Fibroblast of villous mesenchyme (primary cell): ENCODE measurements at places on chromosomes 12 and 14. TPM values are rescaled to one million over a fixed set of nuclear protein-coding genes. Genes with fewer than 3 reads are reported as not detected.

The A2M gene
- total RNA-seq, result 14.7 and 20.9 TPM in 2 replicates

The DIO3 gene
- total RNA-seq, result not detected in 2 replicates

The KRT7 gene
- total RNA-seq, result 20.6 and 36.7 TPM in 2 replicates

The SERPINA5 gene
- total RNA-seq, result not detected in 2 replicates

The ACVRL1 gene
- total RNA-seq, result 10.8 and 18.0 TPM in 2 replicates

The TPPP2 gene
- not detected in 2 replicates for total RNA-seq

The FOXN4 gene
- not detected in 2 replicates for total RNA-seq

The SERPINA10 gene
- not detected in 2 replicates for total RNA-seq

DNA sequence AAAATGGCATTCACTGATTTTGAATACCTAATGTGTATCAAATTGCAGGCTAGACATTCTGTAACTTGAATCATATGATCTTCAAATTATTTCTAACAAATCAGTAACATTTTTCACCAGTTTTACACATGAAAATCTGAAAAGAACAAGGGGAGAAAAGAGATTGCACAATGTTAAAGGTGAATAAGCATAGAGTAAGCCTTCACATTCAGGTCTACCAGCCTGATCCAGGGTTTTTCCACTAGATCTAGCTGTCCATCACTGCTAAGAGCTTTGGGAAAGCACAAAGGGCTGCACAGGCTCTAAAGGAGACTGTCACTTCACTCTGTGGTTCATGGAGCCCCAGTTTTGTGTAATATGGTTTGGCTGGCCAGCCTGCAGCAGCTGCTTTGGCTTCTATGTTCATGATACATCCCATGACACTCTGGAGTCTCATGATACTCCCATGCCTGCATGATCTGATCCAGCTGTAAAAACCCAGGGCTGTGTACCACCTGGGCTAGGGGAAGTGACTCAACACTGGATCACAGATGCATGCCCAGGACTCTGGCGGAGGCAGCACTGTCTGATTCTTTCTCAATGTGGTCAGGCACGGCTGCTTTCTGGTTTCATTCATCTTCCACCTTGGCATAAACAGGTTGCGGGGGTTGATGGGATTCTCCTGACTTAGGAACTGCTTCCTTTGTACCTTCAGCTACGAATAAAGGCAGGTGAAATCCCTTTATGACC lies 859.7 kb downstream of the GALC start:
- peak; percentile 23 for DNase-seq

GRCh38 chr14:53501361-53502211 lies 348.5 kb upstream of the DDHD1 start:
- DNase-seq, result peak; percentile 95

GRCh38 chr12:116265351-116266147 lies 11.9 kb downstream of the MED13L start:
- DNase-seq, result peak; percentile 23

- peak; percentile 19 for DNase-seq
Measured at GRCh38 chr14:38989922-38990546, 113.0 kb downstream of the SEC23A start.

DNA sequence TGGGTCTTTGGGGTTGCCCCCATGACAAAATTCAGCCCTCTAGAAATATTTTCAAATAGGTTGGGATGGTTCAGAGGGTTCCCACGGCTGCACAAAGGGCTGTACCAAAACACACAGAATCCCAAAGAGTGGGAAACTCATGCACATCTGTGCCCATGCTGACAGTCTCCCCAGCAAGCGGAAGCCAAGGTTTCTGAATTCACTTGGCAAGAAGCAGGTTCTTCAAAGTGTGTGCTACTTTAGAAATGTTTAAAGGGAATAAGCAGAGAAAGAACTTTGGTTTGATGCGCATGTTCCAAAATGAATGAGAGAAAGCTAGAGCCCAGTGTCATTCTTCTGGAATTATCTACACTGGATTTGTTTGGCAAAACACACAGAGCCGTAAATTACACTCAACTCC lies 46.7 kb downstream of the FOXN3 start:
- DNase-seq, result no peak

DNA sequence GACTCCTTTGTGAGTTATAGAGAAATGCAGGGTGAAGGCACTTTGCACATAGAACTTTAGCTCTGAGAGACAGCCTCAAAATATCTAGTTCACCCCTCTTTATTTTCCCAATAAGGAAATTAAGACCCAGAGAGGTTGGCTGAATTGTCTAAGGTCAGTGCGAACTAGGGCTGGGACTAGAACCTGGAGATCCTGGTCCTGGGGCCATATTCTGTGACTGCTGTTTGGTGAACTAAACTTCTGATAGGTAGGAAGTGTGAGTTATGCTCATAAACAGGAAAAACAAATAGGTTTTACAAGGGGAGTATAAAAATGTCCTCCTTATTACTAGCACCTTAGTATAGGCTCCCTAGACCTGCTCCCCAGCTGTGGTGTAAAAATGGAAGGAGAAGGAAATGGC lies 53.9 kb downstream of the DAD1 start:
- DNase-seq, result no peak

GRCh38 chr14:75996488-75996887 lies 10.9 kb downstream of the IFT43 start:
- no peak for DNase-seq

DNA sequence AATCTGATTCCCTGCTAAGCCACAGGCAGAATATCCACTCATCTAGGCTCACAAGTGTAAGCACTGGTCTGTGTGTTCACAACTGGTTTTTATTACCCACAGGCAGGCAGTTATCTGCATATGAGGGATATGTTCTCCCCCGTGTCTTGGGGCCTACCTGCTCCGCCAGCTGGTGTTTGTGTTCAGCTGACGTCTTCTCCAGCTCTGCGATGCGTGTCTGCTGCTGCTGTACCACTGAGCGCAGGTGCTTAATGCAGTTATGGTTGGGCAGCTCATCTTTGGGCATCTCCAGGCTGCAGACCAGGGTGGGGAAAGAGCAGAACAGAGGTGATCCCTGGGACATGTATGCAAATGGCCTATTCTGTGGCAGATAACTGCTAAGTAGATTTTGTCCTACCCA lies 13.7 kb downstream of the RNF41 start:
- no peak for DNase-seq

- no peak for DNase-seq
Measured at GRCh38 chr12:41333974-41334373, 145.9 kb downstream of the PDZRN4 start.

- peak; percentile 98 for DNase-seq
Measured at GRCh38 chr12:2336409-2336829, 283.6 kb downstream of the CACNA1C start.

DNA sequence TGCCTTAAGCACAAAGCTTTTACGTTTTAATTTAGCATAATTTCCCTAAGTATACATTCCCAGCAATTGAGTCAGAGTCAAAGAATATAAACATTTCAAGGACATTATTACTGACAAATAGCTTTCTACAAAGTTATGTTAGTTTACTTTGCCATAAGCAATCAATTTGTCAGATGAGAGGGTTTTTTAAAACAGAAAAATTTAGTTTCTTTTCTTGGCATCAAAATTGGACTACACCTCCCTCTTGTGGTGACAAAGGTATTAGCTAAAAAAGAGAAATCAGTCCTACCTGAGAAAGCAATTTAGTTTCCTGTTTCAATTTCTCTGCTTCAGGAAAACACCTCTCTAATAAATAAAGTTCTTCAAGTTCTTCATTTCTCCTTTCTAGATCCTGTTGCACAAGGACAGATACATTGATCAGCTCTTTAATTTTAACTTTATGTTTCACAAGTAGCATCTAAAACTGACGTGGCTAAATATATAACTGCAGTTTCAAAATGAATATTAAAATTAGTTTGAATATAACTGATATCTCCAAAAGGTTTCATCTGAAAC lies 39.9 kb downstream of the DNAI7 start:
- DNase-seq, result peak; percentile 68

GRCh38 chr12:4392223-4392742 lies 12.8 kb upstream of the FGF23 start:
- DNase-seq, result no peak

DNA sequence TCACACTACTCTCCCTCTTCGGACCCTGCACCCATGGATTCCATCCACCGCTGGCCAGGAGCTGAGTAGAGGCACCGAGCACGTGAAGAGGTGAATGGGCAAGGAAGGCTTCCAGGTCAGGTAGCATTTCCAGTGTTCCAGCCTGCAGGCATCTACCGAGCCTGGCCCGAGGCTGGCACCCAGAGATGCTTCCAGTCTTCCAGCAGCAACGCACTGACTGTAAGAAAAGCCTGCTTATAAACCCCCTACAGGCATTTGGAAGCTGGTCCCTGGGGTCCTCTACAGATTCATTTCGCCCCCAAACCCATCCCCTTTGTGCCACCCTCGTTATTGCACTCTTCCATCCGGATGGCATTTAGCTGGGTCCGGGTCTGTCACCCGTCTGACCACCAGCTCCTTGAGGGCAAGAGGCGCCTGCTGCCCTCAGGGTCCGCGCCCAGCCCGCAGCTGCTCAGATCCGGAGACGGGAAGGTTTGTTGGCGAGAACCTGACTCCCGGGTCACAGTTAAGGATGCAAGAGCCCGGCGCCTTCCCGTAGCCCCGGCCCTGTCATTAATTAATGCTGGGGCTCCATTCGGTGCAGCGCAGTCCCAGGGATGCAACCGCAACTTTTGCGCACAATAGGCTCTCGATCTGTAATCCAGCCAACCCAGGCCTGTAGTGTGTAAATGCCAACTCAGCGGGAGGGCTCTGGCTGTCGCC lies 614 bp upstream of the MARK3 start:
- no peak for DNase-seq

GRCh38 chr14:95290871-95291431 lies 28.8 kb downstream of the CLMN start:
- no peak for DNase-seq

GRCh38 chr12:76124456-76124855 lies 40.0 kb upstream of the NAP1L1 start:
- no peak for DNase-seq

DNA sequence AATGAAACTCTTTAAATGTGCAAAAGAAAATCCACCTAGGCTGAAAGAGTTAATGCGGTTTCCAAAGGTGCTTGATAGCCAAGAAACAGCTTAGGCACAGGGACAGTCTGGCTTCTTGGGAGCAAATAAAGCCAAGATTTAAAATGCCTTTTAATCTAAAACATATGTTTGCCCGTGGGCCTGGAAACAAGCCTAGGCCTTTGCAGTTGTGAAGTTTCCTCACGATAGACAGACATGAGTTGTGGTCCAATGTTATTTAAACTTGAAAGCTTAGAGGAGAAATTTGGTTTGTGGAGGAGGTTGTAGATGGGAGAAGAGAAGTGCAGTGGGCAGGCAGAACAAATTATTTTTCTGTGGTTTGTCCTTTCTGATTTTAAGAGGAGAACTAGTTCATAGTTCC lies 29.8 kb downstream of the PROX2 start:
- DNase-seq, result peak; percentile 77

- no peak for DNase-seq
Measured at GRCh38 chr14:23470947-23471346, 1.4 kb downstream of the NGDN start.

DNA sequence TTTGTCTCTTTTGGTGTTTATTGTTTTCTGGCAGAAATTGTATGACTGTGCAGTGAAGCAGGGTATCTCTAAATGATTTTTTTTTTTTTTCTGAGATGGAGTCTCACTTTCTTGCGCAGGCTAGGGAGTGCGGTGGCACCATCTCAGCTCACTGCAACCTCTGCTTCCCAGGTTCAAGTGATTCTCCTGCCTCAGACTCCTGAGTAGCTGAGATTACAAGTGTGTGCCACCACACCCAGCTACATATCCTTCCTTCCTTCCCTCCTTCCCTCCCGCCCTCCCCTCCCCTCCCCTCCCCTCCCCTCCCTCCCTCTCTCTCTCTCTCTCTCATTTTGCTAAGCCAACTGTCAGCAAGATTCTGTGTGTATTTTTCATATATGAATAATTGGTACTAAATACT lies 94.4 kb downstream of the PPHLN1 start:
- DNase-seq, result no peak

DNA sequence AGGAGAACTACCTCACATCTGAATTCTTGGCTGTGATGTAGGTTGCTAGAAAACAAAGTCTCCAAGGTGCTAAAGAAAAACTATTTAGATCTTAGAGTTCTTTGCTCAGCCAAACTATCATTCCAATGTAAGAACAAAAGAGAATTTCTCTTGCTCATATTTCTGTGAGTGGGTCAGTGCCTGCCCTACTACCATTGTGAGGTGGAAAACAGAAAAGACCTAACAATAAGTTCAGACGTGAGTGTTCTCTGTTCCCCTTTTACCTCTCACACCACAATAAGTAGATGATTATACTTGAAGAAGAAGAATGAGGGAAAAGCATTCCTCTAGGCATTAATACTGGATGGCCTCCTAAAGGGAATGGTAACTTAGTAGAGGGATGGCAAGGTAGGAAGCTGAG lies 187.4 kb upstream of the KITLG start:
- no peak for DNase-seq

- no peak for DNase-seq
Measured at GRCh38 chr12:52074971-52075724, 4.4 kb upstream of the SMIM41 start.

- DNase-seq, result no peak
Measured at GRCh38 chr12:59046763-59047534, 126.6 kb upstream of the LRIG3 start.

DNA sequence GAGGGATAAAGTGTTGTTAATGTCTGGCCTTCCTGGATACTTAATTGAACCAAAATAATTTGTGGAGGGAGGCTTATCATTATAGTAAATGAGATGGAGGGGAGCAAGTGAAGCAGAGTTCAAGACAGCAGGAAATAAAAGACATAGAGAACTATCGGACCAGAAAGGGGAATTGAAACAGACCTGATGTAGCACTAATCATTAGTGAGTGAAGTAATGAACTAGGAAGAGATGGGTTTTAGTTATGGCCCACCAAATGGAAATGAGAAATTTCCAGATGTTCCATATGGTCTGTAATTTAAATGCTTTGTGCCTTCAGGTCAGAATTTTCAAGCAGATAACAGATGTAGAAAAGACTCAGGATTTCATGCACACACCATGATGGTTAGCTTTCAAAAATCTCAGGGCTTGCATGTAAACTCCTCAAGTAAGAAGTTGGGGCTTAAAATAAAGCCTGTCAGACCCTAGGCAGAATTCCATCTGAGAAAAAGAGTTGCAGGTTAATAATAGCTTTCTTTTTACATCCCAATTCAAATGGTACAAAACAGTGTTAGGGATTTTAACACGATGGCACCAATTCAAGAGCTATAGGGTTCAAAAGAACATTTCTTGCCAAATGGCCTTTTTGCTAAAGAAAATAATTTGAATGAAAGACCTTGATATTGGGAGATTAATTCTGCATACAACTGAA lies 355.8 kb downstream of the FSCB start:
- DNase-seq, result no peak

DNA sequence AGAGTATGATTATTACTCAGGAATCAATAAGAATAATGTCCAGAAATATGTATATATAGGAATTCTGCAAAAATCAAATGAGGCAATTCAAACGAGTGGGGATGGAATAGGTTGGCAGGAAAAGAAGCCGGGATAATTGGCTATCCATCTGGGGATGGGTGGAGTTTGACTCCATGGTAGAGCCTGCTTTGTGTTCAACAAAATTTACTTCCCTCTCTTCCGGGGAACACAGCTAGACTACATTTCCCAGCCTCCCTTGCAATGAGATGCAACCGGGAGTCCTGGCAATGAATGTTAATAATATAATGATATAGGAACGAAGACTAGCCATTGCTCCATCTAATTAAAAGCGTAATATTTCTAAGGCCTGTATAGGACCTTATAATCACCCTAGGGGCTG lies 146.6 kb downstream of the EFCAB11 start:
- no peak for DNase-seq

GRCh38 chr14:81594012-81594411 lies 60.4 kb upstream of the SEL1L start:
- no peak for DNase-seq

- DNase-seq, result no peak
Measured at GRCh38 chr14:101739446-101740141, 21.9 kb upstream of the PPP2R5C start.
